ENCODE measurements at places on chromosomes 3 and 15. TPM values are rescaled to one million over a fixed set of nuclear protein-coding genes. Genes with fewer than 3 reads are reported as not detected.

NIPA2 gene
- 64.7 TPM for polyA plus RNA-seq

DNA sequence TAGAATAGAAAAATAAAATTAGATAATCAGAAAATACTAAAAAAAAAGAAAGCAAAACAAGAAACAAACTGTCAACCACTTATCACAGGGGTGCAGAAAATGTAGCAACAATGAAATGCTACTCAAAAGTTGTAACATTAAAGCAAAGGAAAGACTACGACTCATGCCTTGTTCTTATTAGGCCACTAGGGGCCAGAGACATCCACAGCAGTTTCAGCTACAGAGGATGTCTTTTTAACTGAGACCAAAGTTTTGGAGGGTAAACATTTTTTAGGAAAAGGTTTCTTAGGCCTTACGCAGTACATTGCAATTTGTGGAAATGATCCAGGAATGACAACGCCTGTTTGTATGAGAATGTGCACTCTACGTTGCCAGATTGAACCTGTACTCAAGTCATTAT is 15.4 kb upstream of the CADM2 start:
- no peaks in the 10 kb centered on the region for H3K36me3 ChIP-seq
- H3K27ac ChIP-seq = no peak overlapping the region
- no peaks in the 10 kb centered on the region for H3K27me3 ChIP-seq
- DNase-seq = no peak
- H3K4me1 ChIP-seq = no peaks in the 10 kb centered on the region

DNA sequence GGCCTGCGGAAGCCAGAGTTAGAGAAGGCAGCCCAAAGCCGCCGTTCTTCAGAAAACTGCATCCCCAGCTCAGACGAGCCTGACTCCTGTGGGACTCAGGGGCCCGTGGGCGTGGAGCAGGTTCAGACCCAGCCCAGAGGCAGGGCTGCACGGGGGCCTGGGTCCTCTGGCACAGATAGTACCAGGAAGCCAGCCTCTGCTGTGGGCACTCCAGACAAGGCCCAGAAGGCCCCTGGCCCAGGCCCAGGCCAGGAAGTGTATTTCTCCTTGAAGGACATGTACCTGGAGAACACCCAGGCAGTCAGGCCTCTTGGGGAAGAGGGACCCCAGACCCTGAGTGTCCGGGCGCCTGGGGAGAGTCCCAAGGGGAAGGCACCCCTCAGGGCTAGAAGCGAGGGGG is 23.1 kb downstream of the ALPK3 start:
- no peak overlapping the region for H3K4me3 ChIP-seq
- no peak for DNase-seq
- peaks cover 8% of the 10 kb centered on the region for H3K27me3 ChIP-seq

KLF15 gene
- 0.15 TPM for polyA plus RNA-seq

GRCh38 chr15:78327466-78327865 is 12.7 kb upstream of the CRABP1 start:
- H3K36me3 ChIP-seq = no peaks in the 10 kb centered on the region
- no peak for DNase-seq
- H3K4me3 ChIP-seq = no peak overlapping the region
- no peaks in the 10 kb centered on the region for H3K4me1 ChIP-seq
- H3K27ac ChIP-seq = no peak overlapping the region

GRCh38 chr3:130968221-130968620 is 58.4 kb downstream of the ASTE1 start:
- H3K4me1 ChIP-seq = peaks cover 3% of the 10 kb centered on the region
- H3K27ac ChIP-seq = no peak overlapping the region
- peak; percentile 89 for DNase-seq

C3orf85 gene
- not detected for polyA plus RNA-seq

- DNase-seq = no peak
- no peaks in the 10 kb centered on the region for H3K4me1 ChIP-seq
- no peak overlapping the region for H3K27ac ChIP-seq
- no peaks in the 10 kb centered on the region for H3K27me3 ChIP-seq
Observed at GRCh38 chr15:96462768-96463750, 132.6 kb downstream of the NR2F2 start.

SLC6A11 gene
- polyA plus RNA-seq = 0.05 TPM

LYZL4 gene
- polyA plus RNA-seq = not detected

DNA sequence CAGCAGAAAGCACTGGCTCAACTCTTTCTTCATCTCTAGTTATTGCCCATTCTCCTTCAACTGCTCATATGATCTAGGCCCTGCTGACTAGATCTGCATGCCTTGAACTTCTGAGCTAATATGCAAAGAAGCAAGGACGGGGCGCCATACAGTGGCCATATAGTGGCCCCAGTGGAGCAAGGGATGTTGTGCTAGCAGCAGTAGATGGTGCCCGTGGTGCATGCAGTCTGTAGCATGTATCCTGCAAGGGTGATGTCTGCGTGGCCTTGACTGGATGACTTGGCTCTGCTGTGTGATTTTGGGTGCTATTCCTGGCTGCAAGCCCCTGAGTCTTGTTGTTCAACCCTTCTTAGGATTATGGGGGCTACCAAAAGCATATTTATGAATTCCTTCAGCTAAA is 12.2 kb upstream of the NMD3 start:
- no peaks in the 10 kb centered on the region for H3K27me3 ChIP-seq
- H3K4me3 ChIP-seq = no peak overlapping the region
- DNase-seq = no peak
- no peak overlapping the region for H3K27ac ChIP-seq
- no peaks in the 10 kb centered on the region for H3K36me3 ChIP-seq

DCLK3 gene
- not detected for polyA plus RNA-seq

SCAANT1 gene
- not detected for polyA plus RNA-seq

POLQ gene
- polyA plus RNA-seq = 4.1 TPM

SPG21 gene
- polyA plus RNA-seq = 95.3 TPM

DNA sequence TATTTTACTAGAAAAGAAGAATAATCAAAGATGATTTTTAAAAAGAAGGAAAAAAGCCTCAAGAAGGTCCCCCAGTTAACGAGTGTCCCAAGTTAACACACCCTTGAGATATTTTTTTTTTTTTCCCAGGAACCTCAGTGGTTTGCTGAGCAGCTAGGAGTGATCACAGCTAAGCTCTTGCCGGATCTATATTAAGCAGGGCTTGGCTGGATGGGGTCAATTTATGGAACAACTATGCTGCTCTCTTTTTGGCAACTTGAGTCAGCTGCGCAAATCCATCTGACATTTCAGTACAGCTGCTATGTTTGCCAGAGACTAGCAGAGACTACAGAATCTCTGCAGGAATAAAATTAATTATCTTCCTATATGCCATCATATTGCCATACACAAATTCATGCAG is at the start of gene LMOD3:
TSS of gene LMOD3 (minus strand) at position 193 of the 400 bp plus-strand sequence. CDS start 209 bp downstream, outside the sequence.
- H3K4me1 ChIP-seq = peaks cover 2% of the 10 kb centered on the region
- H3K4me3 ChIP-seq = no peak within 1 kb of the TSS
- no peak within 1 kb of the TSS for H3K27ac ChIP-seq
- DNase-seq = no peak

GRCh38 chr15:22810033-22810852 is 23.8 kb downstream of the NIPA1 start:
- no peak for DNase-seq
- no peaks in the 10 kb centered on the region for H3K36me3 ChIP-seq
- H3K4me1 ChIP-seq = no peaks in the 10 kb centered on the region
- H3K27me3 ChIP-seq = no peaks in the 10 kb centered on the region
- no peak overlapping the region for H3K4me3 ChIP-seq
- no peak overlapping the region for H3K27ac ChIP-seq

DNA sequence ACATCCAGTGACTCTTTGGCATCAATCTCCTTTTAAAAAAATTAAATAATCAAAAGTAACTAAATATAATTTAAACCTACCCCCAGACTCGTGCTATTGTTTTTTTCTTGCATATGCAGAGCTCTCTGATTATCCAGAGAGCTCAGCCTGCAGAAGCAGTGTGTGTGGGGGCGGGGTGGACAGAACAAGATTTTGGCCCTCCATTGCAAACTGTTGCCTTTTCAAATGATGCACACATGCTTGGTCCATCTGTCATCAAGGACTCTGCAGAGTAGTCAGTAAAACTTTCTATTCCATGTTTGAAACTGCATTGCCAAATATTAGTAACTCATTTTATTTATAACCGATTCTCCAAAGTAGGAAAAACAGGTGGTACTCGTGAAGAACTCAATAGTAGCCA is 28.6 kb upstream of the STXBP5L start:
- H3K4me3 ChIP-seq = no peak overlapping the region
- H3K27ac ChIP-seq = no peak overlapping the region
- no peaks in the 10 kb centered on the region for H3K36me3 ChIP-seq
- H3K27me3 ChIP-seq = no peaks in the 10 kb centered on the region

- peak; percentile 38 for DNase-seq
- H3K27ac ChIP-seq = no peak overlapping the region
- no peaks in the 10 kb centered on the region for H3K27me3 ChIP-seq
- H3K4me3 ChIP-seq = no peak overlapping the region
- H3K4me1 ChIP-seq = no peaks in the 10 kb centered on the region
Observed at GRCh38 chr3:153291059-153291685, 129.1 kb downstream of the RAP2B start.

DNA sequence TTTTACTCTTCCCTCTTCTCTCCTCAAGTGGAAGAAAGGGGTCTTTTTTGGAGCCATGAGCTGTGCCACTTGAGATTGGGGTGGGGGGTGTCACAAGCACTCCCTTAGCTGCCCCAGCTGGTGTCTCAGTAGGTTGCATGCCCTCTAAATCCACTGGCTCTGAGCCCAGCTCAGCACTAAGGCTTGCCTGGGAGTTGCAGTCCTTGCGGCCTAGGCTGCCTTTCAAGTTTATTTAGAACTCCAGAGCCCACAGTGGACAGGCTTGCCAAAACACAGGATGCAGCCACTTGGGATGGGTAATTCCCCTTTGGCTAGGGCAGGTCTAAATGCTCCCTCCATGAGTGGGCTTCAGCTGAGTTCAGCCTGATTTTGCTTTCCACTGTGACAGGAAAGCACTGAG is 24.7 kb downstream of the C3orf20 start:
- no peaks in the 10 kb centered on the region for H3K36me3 ChIP-seq
- no peak overlapping the region for H3K4me3 ChIP-seq
- H3K27me3 ChIP-seq = no peaks in the 10 kb centered on the region
- no peak overlapping the region for H3K27ac ChIP-seq
- no peak for DNase-seq

- peak; percentile 72 for DNase-seq
- H3K36me3 ChIP-seq = no peaks in the 10 kb centered on the region
- no peak overlapping the region for H3K27ac ChIP-seq
Observed at GRCh38 chr3:13541691-13542090, 7.2 kb upstream of the FBLN2 start.

GRCh38 chr3:144363856-144364255 is 392.2 kb downstream of the DIPK2A start:
- H3K4me3 ChIP-seq = no peak overlapping the region
- H3K27me3 ChIP-seq = no peaks in the 10 kb centered on the region
- DNase-seq = no peak
- H3K27ac ChIP-seq = no peak overlapping the region
- H3K36me3 ChIP-seq = no peaks in the 10 kb centered on the region

DNA sequence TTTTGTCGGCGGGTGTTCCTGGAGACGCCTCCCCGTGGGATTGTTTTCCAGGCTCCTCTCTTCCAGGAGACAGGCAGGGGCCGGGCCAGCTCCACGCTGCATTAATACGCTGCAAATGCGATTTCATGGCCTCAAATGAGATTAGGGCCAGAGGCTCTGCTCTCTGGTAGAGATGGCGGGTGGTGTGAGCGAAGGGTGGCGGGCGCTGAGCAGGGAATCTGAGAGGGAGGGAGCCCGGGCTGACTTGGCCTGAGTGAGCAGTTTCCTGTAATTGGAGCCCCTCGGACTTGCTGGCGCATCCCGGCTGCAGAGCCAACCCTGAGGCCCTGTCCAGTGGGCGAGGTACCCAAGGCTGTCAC is 7.4 kb upstream of the CCDC33 start:
- DNase-seq = peak; percentile 43
- no peaks in the 10 kb centered on the region for H3K36me3 ChIP-seq
- H3K4me1 ChIP-seq = no peaks in the 10 kb centered on the region
- no peak overlapping the region for H3K4me3 ChIP-seq

DNA sequence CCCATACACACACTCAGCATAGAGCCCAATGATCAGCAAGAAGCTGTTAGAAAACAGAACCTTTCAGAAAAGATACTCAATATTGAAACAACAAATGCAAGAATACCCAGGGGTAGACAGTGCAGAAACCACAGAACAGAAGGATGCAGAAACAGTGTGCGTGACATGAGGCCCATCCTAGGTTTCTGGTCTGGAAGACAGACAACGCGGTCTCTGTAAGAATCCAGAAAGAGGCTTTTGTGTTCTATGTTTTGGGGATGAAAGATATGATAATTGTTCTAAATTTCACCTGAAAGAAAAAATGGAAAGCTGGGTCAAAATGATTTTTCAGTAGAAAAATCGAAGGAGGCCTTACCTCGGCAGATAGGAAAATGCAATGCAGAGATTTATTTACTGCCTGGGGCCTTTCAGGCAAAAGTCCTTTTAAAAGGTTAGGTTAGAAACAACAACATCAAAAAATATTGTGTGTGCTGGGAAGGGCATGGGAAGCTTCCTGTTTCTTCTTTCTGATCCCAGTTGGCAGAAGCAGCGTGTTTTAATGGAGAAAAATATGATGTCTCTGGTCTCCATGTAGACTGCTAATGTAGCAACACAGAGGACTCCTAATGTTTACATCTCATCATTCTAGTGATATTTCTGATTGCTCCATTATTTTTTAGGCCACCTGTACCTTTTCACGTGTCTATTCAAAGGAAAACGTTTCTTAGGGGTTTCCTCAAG is 17.0 kb downstream of the SYNM start:
- H3K4me3 ChIP-seq = no peak overlapping the region
- H3K4me1 ChIP-seq = peaks cover 18% of the 10 kb centered on the region
- H3K36me3 ChIP-seq = no peaks in the 10 kb centered on the region
- no peak for DNase-seq

GRCh38 chr3:147141516-147142288 is 264.6 kb downstream of the ZIC4 start:
- no peaks in the 10 kb centered on the region for H3K4me1 ChIP-seq
- DNase-seq = peak; percentile 6
- no peaks in the 10 kb centered on the region for H3K27me3 ChIP-seq
- no peak overlapping the region for H3K4me3 ChIP-seq

DNA sequence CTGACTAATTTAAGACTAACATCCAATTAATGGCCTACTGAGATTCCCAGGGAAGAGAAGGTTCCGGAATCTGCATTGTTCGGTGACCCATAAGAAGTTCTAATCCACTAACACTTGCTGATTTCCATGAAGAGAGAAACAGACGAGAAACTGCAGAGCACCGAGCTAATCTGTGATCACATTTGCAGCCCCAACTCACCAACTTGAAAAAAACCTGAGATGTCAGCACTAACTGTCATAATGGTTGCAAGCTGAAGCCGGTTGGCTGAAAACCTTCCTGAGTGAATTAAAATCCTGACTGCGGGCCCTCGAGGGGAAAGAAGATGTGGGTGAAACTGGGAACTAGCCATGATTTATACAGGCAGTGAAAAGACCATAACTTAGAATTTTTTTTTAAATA is 204.8 kb upstream of the IGF1R start:
- no peaks in the 10 kb centered on the region for H3K27me3 ChIP-seq
- H3K36me3 ChIP-seq = no peaks in the 10 kb centered on the region
- no peaks in the 10 kb centered on the region for H3K4me1 ChIP-seq
- no peak overlapping the region for H3K4me3 ChIP-seq

NAALADL2 gene
- 8.8 TPM for polyA plus RNA-seq

CPLX3 gene
- not detected for polyA plus RNA-seq

LAMB2 gene
- polyA plus RNA-seq = 375 TPM

GNB4 gene
- 56.9 TPM for polyA plus RNA-seq

GRCh38 chr15:77819851-77820728 is 187.4 kb upstream of the LINGO1 start:
- peaks cover 31% of the 10 kb centered on the region for H3K27me3 ChIP-seq
- H3K27ac ChIP-seq = no peak overlapping the region
- no peak for DNase-seq
- H3K4me1 ChIP-seq = no peaks in the 10 kb centered on the region

GRCh38 chr3:42823351-42823750 is 14.1 kb downstream of the ACKR2 start:
- no peak overlapping the region for H3K27ac ChIP-seq
- no peak overlapping the region for H3K4me3 ChIP-seq
- H3K27me3 ChIP-seq = no peaks in the 10 kb centered on the region
- H3K4me1 ChIP-seq = no peaks in the 10 kb centered on the region
- no peaks in the 10 kb centered on the region for H3K36me3 ChIP-seq

SRGAP3 gene
- 0.92 TPM for polyA plus RNA-seq
